Tibial nerve (tissue), 4 donors: ENCODE measurements at places on chromosomes 6 and 20. TPM values are rescaled to one million over a fixed set of nuclear protein-coding genes. Genes with fewer than 3 reads are reported as not detected.

The CRISP2 gene
- not detected for total RNA-seq

The DLL1 gene
- 7.9 TPM for total RNA-seq

The MAFB gene
- 58.3 TPM for total RNA-seq

GRCh38 chr6:153790876-153791473, 248.1 kb upstream of the OPRM1 start:
- no peaks in the 10 kb centered on the region for H3K4me1 ChIP-seq
- no peaks in the 10 kb centered on the region for H3K36me3 ChIP-seq
- no peak for DNase-seq
- H3K27ac ChIP-seq: no peak overlapping the region
- no peaks in the 10 kb centered on the region for H3K27me3 ChIP-seq

- no peak overlapping the region for H3K4me3 ChIP-seq
- H3K27ac ChIP-seq: no peak overlapping the region
- no peaks in the 10 kb centered on the region for H3K36me3 ChIP-seq
- no peaks in the 10 kb centered on the region for H3K4me1 ChIP-seq
- H3K27me3 ChIP-seq: no peaks in the 10 kb centered on the region
- no peak for DNase-seq
These were observed 264.1 kb downstream of the CDC5L start for GRCh38 chr6:44651604-44652003.

DNA sequence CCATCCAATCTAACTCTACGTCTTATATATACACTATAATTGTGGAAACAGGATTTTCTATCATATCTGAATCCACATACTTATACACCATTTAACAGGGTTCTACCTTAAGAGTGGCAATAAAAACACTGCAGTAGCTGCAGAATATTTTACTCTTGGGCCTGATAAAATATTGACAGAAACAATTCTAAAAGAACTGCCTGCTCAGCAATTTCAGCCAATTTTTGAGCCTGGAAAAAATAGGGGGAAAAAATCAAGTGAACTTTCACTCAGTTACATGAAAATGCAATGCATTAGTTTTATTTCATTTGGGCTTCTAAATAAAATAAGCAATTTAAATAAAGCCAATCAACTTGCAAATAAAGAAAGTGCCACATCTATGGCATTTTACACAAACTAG, 246.5 kb upstream of the RUNX2 start:
- no peak overlapping the region for H3K27ac ChIP-seq
- no peak for DNase-seq
- H3K27me3 ChIP-seq: no peaks in the 10 kb centered on the region
- no peaks in the 10 kb centered on the region for H3K36me3 ChIP-seq

DNA sequence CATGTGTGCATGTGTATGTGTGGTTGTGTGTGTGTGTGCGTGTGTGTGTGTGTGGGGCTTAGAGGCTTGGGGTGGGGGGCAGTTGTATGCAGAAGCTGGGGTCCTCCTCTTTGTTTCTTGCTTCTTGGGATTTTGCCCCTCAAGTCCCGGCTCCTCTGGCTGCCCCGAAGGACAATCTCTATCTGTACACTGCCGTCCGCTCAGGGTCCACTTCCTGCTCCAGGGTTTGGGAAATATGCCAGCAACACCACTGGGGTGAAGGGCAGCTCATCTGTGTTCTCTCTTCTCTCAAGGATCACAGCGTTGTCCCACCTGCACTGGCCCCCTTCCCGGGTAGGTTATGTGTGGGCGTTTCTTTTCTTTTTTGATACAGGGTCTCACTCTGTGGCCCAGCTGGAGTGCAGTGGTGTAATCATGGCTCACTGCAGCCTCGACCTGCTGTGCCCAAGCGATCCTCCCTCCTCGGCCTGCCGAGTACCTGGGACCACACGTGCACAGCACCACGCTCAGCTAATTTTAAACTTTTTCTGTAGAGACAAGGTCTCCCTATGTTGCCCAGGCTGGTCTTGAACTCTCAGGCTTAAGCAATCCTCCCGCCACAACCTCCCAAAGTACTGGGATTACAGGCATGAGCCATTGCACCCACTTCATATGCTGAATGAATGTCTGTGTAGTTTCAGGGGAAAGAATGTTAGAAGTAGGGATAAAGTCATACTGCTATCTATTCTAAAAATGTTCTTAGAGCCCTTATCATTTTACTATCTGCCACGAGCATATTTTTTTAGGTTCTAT, 25.7 kb downstream of the SLC2A4RG start:
- H3K36me3 ChIP-seq: no peaks in the 10 kb centered on the region
- no peak for DNase-seq
- H3K4me1 ChIP-seq: no peaks in the 10 kb centered on the region
- H3K27me3 ChIP-seq: no peaks in the 10 kb centered on the region
